ENCODE measurements at places on chromosomes 12 and 14.

GRCh38 chr12:116293687-116294453 is 16.4 kb upstream of the MED13L start:
- no peak for DNase-seq

- DNase-seq, result no peak
These were observed 177.8 kb downstream of the KLHL28 start for GRCh38 chr14:44783901-44784300.

GRCh38 chr12:6377667-6377994 is 2.3 kb upstream of the SCNN1A start:
- no peak for DNase-seq

DNA sequence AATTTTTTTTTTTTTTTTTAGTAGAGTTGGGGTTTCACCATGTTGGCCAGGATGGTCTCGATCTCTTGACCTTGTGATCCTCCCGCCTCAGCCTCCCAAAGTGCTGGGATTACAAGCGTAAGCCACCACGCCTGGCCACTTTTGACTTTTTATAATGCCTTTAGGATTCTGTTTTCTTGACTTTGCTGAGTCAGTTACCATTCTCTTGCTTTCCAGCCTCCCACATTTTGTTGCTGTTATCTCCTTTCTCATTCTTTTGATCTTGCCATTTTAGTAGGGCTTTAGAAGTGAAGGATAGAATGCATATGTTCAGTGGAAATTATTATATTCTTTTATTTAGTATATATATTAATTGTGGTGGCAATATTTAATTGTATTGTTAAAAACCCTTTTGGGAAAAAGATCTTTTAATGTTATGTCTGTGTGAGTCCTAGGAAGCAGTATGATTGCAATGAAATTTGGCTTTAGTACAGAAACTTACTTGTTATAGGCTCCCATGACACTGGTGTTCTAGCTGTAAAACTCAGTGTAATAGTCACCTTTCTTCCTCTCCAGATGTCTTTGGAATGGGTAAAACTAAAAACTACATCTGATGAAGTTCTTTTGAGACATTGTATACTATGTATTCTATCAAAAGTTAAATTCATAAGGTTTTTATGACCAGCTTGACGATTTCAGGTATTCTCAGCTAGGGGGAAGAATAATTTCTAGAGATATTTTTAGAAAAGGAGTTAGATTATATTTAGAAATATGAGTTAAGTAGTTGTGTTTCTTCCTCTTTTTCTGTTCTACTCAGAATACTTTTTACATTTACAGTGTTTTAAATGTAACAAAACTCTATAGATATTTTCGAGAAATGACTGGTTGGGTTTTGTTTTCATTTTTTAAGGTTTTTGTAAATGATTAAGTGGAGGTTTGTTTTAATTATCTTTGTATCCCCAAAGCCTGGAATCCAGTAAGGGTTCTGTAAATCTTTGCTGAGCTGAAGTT is 74.7 kb downstream of the APAF1 start:
- DNase-seq, result no peak

- DNase-seq, result no peak
These were observed 108.6 kb upstream of the DYRK2 start for GRCh38 chr12:67539946-67540345.

GRCh38 chr12:96495155-96495554 is 5.8 kb downstream of the CFAP54 start:
- no peak for DNase-seq

DNA sequence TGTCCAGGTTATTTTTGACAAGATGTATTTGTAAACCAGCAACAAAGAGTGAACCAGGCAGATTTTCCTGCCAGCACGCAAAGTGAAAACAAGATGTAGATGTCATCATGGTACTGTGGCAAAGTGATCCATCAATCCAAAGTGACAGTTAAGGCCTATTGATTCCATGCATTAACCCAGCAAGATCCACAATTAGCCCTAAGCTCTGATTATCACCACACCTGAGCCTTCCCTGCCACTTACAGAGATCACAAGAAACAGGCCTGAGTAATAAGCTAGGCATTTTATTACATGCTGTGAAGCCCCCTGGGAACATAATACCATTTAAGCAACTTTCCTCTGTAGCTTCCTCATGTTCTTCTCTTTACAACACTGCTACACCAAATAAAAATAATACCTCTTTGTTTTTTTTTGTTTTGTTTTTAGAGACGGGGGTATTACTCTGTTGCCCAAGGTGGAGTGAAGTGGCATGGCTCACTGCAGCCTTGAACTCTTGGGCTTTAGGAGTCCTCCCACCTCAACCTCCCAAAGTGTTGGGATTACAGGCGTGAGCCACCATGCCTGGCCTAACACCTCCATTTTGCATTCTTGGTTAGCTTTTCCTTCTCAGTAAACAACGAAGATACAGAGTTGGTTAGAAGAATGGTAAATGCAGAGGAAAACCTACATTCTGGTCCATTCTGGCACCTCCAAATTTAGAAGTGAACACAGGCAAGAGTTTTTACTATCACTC is 85.5 kb downstream of the STON2 start:
- no peak for DNase-seq

All from effector memory CD4-positive, alpha-beta T cell (primary cell).